ENCODE measurements at places on chromosomes 6 and 20. TPM values are rescaled to one million over a fixed set of nuclear protein-coding genes. Genes with fewer than 3 reads are reported as not detected.

NCOA6 gene
- 8.2 TPM for total RNA-seq

EEF1E1 gene
- total RNA-seq: 117 TPM

GRCh38 chr6:33950472-33950881 is 146.7 kb upstream of the MLN start:
- no peak for DNase-seq

GRCh38 chr6:30066577-30067459 is at the start of gene PPP1R11:
TSS of gene PPP1R11 (plus strand) at chr6:30067198. CDS start at chr6:30067411, 213 bp downstream.
- DNase-seq: peak; percentile 98

DNA sequence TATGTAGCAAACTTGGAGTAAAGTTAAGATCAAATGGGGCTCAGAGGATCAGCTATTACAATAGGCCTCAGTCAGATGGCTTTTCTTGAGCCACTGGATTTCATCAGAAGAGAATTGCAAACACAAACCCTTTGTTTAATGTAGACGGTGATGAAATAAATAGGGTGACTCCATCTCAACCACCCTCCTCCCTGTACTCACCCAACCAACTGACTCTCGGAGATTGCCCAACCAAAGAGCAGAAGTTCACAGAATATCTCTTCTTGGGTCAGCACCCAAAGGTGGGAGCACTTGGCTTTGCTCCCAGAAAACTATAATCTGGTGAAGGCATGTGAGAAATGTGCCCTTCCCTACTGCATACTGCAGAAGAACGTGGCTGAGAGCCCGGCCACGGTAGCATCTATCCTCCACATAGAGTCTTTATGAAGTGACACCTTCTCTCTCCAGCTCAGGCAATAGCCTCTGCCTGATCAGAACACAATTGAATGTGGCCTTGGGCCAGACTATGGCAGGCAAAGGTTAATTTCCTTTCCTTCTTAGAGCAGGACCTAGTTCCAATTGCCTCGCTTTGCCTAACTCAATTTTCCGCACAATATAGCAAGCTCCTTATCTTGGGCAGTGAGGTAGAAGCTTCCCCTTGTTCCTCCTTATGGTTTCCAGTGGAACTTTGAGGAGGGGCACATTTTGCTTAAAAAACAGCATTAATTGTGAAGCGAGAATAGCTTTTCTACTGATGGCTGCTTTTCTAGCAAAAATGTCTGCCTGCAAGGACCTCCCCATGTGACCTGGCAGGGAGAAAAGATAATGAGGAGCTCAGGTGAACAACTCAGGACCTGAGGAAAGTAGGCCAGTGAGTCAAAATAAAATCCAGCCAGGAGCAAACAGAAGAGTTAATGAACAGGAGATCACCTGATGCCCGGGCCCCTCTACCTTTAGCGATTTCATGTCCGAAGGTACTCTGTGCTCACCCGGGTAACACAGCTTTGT is 79.4 kb downstream of the GFOD1 start:
- DNase-seq: peak; percentile 69

DNA sequence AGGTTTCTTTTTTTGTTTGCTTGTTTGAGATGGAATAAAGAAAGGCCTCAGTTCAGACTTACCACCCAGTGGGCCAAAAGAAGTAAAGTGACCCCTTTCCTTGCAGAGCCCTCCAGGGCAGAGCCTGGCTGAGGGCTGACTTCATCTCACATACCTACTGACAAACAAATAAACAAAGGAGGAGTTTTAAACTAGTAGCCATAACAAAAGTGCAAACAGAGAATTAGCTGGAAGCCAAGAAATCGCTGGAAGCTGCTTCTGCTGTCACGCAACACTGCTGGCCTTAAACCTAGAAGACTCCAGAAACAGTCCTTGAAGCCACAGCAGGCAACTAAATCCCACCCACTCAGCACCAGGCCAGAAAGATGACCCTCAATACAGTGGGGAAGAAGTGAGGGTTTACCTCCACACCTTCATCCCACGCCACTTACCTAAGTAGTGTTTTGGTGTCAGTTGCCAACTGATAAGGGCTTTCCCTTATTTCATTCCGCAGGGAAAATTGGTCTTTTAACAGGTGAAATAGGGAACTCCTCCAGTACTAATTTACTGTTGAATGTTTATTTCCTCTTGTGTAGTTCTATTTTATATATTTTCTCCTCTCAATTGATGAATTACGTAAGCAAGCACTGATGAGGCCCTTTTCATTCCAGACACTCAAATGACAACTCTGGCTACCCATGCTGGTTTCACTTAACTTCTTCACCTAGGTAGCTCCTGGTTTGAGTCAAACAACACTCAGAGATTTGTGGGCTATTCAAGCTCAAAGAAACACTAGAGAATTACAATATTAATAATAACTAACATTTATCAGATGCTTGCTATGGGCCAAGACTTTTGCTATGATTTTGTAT is 46.2 kb downstream of the EDN1 start:
- DNase-seq: no peak

ENPP3 gene
- total RNA-seq: not detected

- no peak for DNase-seq
Observed at GRCh38 chr6:111610548-111611172, 5.0 kb upstream of the TRAF3IP2 start.

CTSZ gene
- total RNA-seq: 228 TPM

GRCh38 chr6:141103246-141103645 is 1029.5 kb upstream of the GJE1 start:
- peak; percentile 3 for DNase-seq

- DNase-seq: peak; percentile 57
Observed at GRCh38 chr6:46781478-46782378, 11.5 kb upstream of the MEP1A start.

RIPOR2 gene
- total RNA-seq: 0.53 TPM

RIN2 gene
- 22.4 TPM for total RNA-seq

- DNase-seq: no peak
Observed at GRCh38 chr6:126628125-126628524, 288.2 kb downstream of the CENPW start.

TP53TG5 gene
- not detected for total RNA-seq

GABRR1 gene
- total RNA-seq: 0.02 TPM

RAET1E gene
- 1.0 TPM for total RNA-seq

MCCD1 gene
- not detected for total RNA-seq

TAGAP gene
- total RNA-seq: not detected

- peak; percentile 47 for DNase-seq
Observed at GRCh38 chr6:40719671-40720374, 132.7 kb upstream of the LRFN2 start.

DNA sequence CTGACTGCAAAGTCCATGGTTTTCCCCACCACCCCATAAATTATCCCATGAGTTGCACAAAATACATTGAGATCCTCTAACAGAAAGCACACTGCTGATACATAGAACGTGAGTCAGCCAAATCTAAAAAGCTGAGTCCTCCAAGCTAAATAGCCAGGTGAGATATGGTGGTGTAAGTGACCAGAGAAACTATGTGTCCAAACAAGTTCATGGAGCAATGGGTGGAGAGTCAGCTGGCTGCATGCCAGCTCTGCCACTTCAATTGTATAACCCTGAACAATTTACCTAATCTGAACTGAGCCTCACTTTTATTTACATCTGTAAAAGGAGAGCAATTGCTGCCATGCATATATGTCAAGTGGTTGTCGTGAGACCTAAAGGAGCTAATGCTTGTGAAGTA is 9.7 kb downstream of the SNAP25 start:
- DNase-seq: no peak

- DNase-seq: peak; percentile 59
Observed at GRCh38 chr20:24027229-24027628, 38.6 kb upstream of the GGTLC1 start.

DNA sequence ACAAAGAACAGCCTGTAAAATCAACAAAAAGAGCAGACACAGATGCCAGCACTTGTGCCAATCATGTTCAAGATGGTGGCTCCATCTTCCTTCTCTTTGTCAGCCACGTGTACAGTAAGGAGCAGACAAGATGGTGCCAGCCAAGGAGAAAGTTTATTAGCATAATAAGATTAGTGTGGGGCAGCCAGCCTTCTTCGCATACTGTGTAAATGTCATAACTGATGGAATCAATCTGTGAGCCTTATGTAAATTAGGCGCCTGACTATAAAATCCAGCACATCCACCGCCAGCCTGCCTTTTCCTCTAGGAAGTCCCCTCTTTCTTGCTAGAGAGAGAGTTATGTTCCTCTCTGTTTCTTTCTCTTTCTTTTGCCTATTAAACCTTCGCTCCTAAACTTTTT is 99.7 kb upstream of the RALGAPA2 start:
- no peak for DNase-seq

- DNase-seq: no peak
Observed at GRCh38 chr20:62123450-62124118, 1.3 kb downstream of the LSM14B start.

DNA sequence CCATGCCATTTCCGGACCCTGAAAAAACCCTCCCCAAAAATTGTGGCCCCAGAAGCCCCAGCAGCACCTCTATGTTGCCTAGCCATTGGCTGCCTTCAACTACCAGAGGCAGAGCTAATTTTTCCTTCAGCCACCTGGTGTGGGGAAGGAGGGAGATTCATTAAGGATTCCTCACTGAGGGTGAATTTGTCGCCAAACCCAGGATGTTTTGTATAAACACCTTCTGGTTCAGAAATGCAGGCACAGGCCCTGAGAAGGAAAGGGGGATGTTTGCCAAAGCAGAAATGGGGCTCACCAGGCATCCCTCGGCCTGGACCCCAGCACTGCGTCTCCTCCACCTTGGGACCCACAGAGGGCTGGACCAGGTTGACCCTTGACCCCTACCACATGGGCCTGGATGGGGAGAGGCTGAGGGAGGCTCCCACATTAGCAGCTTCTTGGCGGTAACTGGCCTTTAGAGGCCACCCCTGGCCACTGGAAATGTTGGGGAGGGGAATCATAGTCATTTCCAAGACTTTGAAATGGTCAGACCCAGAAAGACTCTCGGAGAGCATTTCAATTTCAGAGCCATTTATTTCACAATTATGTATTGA is 1.8 kb upstream of the PDRG1 start:
- no peak for DNase-seq

DNA sequence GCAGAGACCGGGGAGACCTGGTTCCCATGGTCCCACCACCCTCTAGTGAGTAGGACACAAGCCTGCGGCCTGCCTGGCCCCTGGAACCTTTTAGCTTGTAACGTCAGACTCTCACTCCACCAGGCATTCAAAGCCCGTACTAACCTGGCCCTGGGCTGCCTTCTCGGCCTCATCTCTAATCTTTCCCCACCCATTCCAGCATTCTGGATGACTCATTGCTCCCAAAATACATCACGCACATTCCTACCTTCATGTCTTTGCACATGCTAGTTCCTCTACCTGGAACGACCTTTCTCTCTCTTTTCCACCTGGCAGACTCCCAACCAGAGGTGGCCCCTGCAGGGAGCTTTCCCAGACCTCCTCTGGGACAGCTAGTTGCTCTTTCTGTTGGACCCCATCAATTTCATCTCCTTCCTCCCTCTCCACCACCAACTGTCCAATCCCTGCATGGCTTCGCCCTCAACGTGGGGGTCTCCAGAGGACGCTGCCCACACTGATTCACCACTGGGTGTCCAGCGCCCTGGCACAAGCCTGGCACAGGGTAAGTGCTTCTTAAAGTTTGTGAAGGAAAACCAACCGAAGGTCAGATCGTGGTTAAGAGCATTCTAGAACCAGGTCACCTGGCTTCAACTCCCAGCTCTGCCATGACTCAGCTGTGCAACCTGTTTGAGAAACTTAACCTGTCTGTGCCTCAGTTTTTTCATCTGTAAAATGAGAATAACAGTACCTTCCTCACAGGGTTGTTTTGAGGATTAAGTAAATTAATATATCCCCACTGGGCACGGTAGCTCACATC is 35.2 kb downstream of the JPH2 start:
- peak; percentile 55 for DNase-seq

CPNE5 gene
- total RNA-seq: 0.24 TPM

- DNase-seq: peak; percentile 82
Observed at GRCh38 chr6:28863604-28864325, 60.0 kb downstream of the TRIM27 start.

DNA sequence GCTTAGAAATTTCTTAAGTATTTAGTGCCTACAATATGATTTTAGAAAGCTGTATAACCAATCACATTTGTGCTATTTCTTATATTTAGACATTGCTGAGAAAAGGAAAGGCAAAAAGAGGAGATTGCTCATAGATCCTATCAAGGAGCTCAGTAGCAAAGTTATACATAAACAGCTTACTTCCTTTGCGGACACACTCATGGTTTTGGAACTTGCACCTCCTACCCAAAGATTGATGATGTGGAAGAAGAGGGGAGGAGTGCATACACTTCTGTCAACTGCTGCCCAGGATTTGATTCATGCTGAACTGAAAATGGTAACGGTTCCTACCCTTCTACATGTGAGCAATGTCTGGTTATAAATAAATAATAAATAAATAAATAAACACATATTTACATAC is 16.7 kb downstream of the RAD21L1 start:
- peak; percentile 87 for DNase-seq

DNA sequence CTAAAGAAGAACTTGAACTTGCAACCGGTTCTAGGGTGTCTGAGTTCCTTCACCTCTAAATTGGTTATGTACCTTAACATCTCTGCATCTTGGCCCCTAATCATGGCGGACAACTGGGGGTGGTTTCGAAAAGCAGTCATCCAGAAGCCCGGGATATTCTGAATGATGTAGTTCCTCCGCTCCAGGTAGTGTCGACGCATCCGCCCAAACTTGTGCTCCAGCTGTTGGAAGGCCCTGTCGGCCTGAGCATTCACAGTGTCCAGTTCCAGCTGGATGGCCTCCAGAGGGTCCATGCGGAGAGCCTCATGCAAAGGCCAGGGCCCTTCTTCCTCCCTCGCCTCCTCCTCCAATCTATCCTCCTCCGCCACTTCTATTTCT is 887 bp downstream of the TSPYL1 start:
- DNase-seq: peak; percentile 23

- DNase-seq: no peak
Observed at GRCh38 chr20:39429726-39430125, 467.6 kb downstream of the DHX35 start.

- no peak for DNase-seq
Observed at GRCh38 chr6:23003671-23004467, 434.5 kb downstream of the HDGFL1 start.

MUC22 gene
- total RNA-seq: not detected

IFNGR1 gene
- 31.9 TPM for total RNA-seq

DNA sequence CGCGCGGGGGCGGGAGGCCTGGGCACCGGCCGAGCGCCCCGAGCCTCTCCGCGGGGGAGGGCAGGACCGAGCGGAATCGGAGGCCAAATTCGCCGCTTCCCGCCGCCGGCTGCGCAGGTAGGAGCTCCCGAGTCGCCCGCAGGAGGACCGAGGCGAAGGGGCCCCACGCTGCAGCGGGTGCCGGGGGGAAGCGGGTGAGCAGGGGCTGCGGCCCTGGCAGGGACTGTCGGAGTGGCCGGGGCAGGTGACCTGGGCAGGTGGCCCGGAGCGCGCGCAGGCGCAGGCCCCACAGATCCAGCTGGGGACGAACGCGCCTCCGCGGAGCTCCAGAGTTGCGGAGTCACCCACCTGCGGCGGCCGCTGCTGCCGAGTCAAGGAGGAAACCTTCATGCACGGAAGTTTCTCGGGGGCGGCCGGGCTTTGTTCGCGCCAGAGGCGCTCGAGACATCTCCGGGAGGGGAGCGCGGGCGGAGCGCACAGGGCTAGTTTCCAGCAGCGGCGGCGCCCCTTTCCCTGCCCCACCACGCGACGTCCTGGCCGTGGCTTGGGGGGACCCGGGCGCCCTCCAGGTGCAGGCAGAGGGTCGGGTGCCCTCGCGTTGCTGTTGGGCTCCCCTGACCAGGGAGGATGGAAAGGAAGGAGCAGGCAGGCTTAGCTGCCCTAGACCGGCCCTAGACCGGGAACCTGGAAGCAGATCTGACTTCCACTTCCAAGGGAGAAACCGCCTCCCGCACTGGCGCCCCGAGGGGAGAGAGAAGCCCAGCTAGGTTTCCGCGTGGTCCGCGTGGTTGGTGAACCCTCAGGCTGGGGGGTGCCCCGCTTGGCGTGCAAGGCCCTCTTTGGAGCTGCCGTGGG is 590 bp downstream of the SLCO4A1 start:
- DNase-seq: peak; percentile 22

PTPRT gene
- not detected for total RNA-seq

- DNase-seq: peak; percentile 86
Observed at GRCh38 chr6:138410972-138411880, 7.2 kb downstream of the HEBP2 start.
